Activated naive CD4-positive, alpha-beta T cell (primary cell): ENCODE measurements at places on chromosomes 1 and 21.

DNA sequence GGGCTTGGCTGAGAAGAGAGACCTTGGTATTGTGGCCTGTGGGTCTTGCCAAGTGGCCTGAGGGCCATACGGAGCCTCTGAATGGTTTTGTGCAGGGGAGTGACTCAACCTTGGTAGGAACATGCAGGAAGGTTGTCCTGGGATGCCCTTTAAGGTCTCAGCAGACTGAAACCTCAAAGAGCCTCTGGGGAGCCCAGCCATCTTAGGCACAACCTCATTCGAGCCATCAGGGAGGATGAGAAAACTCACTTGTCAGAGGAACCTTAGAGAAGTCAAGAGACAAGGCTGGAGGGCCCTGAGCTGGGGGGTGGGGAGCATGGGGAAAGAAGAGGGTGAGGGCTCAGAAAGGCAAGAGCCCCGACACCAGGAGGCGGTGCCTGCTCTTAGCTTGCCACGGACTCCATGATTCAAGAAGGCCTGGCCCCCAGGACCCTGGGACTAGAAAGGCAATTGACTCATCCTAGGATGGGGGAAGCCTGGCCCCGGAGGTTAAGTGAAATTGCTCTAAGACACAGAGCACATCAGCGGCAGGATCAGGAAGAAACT, 13.0 kb downstream of the IFI6 start:
- DNase-seq, result no peak

DNA sequence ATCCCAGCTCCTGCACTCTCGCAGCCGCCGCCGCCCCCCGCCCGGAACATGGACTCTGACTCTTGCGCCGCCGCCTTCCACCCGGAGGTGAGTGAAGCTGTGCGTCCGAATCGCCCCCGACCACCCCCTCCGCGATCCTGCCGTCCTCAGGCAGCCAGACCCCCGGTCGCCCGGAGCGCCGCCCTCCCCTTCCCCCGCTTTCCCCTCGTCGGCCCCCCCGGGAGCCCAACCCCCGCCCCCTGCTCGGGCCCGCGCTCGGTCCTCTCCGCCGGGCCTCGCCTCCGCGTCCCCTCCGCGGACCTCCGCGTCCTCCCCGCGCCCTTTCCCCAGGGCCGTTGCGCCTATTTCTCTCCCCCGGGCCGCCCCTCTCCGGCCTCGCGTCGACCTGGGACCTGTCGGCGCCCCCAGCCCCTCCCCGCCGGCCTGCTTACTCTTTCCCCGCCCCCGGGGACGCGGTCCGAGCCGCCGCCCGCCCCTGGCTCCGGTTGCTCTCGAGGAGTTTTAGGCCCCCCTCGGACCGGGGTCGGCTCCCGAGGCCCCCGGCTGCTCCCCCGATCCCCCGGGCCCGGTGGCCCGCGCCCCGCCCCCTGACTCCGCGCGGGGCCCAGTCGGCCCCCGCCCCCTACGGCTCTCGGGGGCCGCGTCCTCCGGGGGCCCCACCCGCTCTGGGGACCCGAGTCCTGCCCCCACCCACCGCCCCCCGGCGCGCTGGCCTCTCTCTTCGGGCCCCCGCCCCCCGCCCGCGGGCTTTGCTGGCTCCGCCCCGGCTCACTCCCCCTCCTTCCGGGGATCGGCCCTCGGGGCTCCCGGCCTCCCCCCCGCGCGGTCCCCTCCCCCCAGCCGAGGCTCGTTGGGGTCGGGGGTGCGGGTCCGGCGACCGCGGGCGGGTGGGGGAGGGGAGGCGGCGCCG, 743 bp downstream of the PHF13 start:
- no peak for DNase-seq

- no peak for DNase-seq
These were observed 32.3 kb downstream of the RAB3GAP2 start for GRCh38 chr1:220239966-220240365.

GRCh38 chr1:52926864-52927211, 238 bp upstream of the SCP2 start:
- no peak for DNase-seq

- no peak for DNase-seq
These were observed 10.9 kb upstream of the CENPS start for GRCh38 chr1:10419351-10419750.

DNA sequence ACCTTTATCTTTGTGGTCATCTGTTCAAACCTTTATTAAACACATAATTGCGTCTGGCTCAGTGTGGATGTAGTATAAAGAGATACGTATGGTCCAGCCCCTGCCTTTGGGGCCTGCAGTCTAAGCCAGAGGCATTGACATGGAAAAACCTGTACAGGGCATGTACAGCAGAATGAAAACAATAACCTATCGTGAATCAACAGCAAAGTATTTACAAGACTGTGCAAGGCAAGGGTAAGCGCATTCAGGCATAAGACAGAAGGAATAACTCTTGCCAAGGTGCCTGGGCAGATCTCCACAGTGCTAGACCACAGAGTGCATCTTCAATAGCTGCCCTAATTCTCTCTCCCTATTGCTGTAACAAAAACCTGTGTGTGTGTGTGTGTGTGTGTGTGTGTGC, 35.5 kb downstream of the KIRREL1 start:
- no peak for DNase-seq

DNA sequence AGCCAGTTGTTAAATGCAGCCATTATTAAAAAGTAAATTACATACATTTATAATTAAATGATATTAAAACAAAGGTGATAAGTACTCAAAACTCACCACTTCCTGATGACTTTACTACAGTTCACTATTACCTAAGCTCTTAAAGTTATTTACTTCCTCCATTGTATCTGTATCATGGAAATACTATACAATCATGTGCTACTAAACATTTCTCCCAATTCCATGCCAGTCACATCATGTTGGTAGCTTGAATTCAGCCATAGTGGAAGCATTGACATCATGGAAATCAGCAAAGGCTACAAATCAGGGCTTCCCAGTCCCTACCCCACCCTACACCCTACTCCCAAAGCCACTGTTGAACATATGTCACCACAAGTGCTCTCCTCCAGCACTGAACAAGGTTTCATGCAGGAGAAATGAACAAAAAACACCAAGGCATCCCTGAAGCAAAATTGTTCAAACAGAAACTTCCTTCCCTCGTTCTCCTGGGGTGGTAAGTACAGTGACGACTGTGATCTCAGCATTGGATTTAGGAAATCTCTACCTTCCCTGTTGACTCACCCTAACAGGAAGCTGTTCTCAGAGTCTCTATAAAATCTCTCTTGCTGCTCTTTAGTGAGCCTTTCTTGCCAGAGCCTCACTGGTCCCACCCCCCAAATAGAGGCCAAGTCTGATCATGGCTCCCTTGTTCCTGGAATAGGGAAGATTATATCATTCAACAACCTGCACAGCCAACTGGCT, 12.7 kb downstream of the VSIG8 start:
- DNase-seq, result no peak

GRCh38 chr1:170097449-170097948, 23.0 kb upstream of the KIFAP3 start:
- no peak for DNase-seq

DNA sequence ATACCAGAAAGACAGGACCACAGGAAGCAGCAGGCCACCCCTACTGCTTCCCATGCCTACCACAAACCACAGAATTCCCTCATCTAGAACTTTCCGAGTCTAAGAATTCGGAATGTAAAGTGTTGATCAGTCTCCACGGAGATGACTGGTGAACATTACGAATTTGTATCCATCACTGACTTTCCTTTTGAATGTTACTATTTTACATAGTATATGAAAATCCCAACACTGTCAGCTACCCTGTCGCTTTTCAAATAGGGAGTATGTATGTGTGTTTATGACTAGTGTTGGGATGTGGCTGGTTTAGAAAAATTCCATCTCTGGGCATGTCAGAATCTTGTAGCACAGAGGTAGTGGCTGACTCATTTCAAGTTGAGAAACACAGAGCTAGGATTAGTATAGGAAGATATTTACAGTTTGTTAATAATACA, 118.2 kb downstream of the COQ8A start:
- DNase-seq, result no peak

DNA sequence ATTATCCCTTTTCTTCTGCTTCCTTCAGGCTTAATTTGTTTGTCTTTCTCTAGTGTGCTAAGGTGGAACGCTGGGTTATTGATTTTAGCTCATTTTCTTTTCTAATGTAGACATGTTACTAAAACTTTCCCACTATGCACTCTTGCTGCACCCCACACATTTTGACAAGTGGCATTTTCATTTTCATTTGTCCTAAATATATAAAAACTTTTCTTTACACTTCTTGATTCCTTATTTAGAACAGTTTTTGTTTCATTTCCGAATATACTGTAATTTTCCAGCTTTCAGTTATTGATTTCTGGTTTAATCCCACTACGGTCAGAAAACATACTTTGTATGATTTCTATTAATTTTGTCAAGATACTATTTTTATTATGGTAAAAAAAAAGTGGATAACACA, 25.3 kb downstream of the SH3BP5L start:
- no peak for DNase-seq

DNA sequence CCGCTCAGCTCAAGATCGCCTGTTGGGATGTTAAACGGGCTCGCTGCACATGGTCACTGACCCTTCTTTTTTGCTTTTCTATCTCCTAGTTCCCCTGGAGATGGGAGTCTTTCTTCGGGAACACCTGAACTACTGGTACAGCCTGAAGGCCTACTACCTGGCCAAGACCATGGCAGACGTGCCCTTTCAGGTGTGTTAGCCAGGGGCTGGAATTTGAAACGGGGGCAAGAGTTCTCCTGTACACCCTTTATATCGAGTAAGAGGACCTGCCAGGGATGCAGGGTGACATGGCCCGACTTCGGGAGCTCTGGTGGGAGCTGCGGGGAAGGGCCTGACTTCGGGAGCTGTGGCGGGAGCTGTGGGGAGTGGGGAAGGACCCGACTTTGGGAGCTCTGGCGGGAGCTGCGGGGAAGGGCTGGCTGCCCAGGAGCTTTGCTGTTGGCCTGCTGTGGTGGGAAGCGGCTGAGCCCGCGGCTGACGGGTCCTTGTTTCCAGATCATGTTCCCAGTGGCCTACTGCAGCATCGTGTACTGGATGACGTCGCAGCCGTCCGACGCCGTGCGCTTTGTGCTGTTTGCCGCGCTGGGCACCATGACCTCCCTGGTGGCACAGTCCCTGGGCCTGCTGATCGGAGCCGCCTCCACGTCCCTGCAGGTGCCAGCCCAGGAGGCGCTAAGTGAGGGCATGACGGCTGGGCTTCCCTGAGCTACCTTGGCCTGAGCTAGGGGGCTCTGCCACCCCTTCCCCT, 24.0 kb downstream of the TFF3 start:
- DNase-seq, result no peak

GRCh38 chr1:222250376-222250775, 297.5 kb downstream of the HHIPL2 start:
- DNase-seq, result no peak

GRCh38 chr1:176119549-176119948, 87.5 kb downstream of the COP1 start:
- no peak for DNase-seq

DNA sequence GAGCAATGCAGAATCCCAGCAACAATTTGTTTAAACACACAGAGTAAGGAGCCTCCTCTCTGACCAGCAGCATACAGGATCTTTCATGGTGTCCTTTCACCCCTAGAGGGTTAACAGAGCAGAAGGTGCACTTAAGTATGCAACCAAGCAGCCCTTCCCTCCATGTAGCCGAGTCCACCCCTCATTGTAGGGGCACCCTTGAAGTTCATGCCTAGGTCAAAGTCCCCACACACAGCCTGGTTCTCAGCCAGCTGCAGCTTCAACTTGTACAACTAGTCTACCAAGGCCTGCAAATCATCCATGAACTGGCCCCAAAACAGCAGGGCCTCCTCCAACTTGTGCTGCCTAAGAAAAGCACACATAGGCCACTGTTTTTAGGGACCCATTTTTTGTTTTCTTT, 7.0 kb upstream of the BMP8B start:
- no peak for DNase-seq

DNA sequence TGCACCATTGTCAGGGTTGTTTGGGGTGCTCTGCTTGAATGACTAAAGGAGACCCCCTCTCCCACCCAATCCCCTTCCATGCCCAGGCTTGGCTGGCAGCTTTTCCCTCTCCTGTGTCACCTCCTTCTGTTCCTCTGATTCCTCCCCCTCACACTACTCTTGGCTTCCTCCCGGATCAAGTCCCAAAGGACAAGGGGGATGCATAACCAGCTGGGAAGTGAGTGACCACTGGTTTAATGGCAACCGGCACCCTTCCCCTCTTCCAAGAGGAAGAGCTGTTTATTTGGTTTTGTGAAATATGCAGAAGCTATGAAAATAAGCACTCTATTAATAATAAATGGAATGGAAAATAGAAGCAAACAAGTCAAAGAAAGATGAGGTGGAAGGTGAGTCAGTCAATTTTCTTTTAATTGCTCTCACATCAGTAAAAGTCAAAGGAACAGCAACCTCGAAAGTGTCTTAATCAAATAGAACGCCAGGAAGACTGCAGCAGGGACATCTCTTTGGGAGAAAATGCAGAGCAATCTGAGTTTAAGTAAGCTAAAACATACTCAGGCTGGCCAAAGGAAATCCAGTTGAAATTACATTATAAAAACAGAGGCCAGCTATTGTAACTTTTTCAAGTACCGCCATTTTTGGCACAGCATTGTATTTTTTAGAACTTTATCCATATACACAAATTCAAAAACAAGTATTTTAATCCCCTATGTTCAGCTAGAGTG, 322.5 kb downstream of the SIPA1L2 start:
- DNase-seq, result no peak
